KG1 (cell line): ENCODE measurements at places on chromosomes 3 and 15.

DNA sequence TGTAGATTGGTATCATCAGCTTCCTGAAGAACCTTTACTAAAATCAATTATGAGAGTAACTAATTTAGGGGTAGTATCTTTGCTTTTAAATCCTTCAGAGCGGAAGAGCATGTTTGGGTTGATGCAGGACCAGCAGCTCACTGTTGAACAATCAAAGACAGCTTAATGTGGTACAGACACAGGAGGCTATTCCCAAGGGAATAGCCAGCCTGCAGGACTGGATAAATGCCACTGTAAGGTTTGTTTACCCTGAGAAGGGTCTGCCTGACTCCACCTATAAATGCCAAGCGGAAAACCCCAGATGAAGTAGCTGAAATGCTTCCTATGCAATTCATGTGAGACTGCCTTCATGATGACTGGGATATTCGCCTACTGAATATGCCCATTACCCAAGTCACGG, 16.0 kb upstream of the STAC start:
- DNase-seq, result no peak

GRCh38 chr3:126679318-126679751, 24.4 kb upstream of the TXNRD3 start:
- peak; percentile 74 for DNase-seq

DNA sequence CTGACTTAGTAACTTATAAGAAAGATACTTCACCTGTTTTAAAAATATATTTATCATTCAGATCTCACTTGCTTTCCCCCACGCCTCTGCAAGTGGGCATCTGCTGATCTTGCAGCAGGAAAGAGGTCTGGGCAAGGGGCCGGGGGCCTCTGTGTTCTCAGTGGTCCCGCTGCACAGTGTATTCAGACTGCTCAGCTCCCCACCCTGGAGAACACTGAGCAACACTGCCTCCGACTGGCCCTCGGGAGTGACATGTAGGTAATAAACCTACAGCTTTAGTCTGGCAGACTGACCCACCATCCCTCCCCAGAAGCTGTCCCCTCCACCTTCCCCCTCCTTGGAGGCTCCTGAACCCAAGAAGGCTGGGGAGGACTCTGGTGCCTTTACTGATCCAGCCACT, 43.8 kb downstream of the GABRB3 start:
- DNase-seq, result no peak

DNA sequence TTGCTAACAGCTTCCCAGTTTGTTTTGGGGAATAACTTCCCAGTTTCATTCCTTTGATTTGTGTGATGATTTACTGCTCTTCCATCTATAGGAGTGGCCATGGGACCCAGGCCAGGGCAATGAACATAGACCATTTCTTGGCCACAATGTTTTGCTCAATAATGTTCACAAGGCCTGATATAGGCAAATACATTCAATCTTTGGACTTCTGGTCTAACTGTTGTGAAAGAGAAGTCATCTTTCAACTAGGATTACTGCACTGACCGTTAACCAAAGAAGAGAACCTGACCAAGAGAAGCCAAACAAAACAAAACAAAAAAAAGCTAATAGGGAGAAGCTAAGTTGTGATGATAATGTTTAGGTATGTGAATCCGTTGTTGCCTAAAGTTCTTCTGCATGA, 221.8 kb upstream of the SUCLG2 start:
- no peak for DNase-seq

DNA sequence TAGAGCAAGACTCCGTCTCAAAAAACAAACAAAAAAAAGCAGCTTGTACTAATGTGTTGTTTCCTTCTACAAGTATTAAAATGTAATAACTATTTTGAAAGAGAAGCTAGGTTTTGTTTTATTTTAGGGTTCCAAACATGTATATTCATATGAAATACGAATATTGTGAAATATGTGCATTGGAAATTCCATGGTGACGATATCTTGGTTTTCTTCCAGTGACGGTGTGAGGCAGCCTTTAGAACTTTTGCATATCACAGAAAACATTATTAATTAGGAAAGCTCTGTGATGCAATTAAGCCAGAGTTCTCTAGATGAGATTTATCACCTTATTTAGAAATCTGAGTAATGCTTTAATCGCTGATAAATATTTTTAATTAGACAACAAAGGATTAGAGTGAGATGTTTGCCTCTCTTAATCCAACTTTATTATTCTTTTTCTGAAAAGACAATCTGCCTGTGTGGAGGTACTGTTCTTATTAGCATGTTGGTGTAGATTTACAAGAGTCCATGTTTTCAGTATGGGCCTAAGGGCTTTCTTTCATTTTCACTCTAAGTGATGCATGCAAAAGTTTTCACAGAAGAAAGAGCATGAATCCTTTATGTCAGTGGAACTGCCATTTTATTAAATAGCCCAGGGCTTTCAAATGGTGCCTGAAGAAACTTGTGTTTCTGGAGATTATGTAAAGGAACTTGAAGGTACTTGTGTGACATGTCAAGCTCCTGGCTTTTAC, 37.7 kb upstream of the SAMMSON start:
- DNase-seq, result no peak

DNA sequence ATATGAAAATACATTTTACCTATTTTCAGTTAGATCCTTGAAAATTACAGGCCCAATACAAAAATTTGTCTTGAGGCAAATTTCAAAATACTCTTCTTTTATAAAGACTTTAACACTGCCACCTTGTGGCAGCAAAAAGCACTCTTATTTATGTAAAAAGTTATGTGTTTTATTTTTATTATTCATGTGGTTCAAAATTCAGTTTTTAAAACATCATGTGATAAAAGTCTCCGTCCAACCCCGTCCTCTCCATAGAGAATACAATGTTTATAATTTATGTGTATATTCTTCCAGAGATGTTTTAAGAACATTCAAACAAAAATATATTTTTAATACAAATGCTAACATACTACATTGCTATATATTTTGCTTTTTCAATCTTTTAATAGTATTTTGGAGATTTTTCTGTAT, 36.9 kb upstream of the TRIM59 start:
- no peak for DNase-seq

DNA sequence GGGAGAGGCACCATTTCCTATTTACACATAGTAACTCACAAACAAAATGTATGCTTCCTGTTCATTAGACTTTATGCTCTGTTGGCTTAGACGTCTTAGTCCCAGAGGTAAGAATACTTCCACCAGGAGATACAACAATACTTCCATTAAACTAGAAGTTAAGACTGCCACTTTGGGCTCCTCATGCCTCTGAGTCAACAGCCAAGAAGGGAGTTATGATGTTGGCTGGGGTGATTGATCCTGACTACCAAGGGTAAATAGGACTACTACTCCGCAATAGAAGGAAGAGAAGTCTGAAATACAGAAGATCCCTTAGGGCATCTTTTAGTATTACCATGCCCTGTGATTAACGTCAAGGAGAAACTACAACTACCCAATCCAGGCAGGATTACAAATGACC, 43.5 kb upstream of the ABI3BP start:
- no peak for DNase-seq

GRCh38 chr15:57041416-57041815, 123.0 kb downstream of the TCF12 start:
- no peak for DNase-seq

- no peak for DNase-seq
These were observed 17.8 kb downstream of the FLNB start for GRCh38 chr3:58025837-58026569.

DNA sequence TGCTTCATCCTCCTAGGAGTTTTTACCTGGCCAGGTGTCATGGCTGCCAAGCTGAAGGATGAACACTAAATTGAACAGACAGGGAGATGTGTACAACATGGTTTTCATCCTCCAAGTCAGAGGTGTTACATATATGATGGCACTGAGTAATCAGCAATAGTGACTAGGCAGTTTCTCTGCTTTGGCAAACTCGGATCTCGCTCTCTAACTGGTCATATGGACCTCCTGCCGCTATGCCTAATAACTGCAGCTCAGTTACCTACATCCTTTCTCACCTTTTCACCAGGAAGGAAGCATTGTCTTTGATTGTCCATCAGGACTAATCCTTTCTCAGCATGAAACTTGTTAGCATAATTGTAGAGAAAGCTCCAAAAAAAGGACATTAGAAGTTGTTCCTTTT, 175.9 kb upstream of the PLSCR5 start:
- DNase-seq, result no peak
